ENCODE measurements at places on chromosomes 11 and 22.

DNA sequence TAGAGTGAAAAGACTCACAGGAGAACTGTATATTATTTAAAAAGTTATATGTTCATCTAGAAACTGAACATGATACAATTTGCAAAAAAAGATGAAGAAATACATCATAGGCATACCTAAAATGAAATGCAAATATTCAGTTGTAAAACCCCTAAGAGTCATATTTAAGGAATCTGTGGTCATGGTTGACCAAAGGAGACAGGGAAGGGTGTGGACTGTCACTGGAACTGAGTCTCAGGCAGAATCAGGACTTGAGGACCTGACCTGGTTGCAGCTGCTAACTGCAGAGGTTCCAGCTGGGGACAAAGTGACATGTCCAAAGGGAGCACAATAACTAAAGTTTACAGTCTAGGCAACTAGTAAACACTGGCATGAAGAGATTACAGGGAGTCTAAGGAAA is 211.3 kb upstream of the RAG2 start:
- H3K36me3 ChIP-seq, result no peaks in the 10 kb centered on the region
- DNase-seq, result no peak
- H3K27ac ChIP-seq, result no peak overlapping the region
- no peaks in the 10 kb centered on the region for H3K4me1 ChIP-seq

DNA sequence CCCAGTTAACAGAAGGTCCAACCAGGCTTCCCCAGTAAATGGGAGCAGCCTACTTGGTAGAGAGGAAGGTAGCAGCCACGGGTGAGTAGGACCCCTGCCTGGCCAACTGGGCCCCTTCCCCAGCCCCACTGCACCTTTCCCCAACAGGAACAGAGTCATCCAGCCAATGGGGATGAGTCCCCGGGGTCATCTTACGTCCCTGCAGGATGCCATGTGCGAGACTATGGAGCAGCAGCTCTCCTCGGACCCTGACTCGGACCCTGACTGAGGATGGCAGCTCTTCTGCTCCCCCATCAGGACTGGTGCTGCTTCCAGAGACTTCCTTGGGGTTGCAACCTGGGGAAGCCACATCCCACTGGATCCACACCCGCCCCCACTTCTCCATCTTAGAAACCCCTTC is 6.6 kb downstream of the RIC8A start:
- DNase-seq, result no peak
- no peak overlapping the region for H3K4me3 ChIP-seq
- no peaks in the 10 kb centered on the region for H3K27me3 ChIP-seq
- peaks cover 40% of the 10 kb centered on the region for H3K36me3 ChIP-seq
- H3K27ac ChIP-seq, result no peak overlapping the region
- peaks cover 28% of the 10 kb centered on the region for H3K4me1 ChIP-seq

DNA sequence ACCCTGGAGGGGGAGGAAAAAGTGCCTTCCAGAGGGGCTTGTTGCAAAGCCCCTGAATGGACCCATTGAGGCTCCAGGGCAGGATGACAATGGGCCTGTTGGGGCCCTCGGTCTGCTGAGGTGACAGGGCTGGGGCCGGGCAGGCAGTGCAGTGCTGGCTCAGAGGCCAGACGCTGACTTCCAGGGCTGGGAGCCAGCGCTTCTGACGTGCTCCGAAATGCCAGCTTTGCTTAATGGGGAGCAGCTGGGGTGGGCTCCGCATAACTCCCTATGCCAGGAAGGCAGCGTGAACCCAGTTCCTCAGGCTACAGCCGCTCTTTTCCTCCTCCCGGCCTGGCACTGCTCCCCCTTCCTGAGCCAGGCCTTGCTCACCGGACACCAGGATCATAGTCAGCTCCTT is 17.7 kb downstream of the NAV2 start:
- H3K4me3 ChIP-seq, result no peak overlapping the region
- no peak overlapping the region for H3K27ac ChIP-seq
- no peaks in the 10 kb centered on the region for H3K4me1 ChIP-seq
- H3K36me3 ChIP-seq, result no peaks in the 10 kb centered on the region
- peaks cover 10% of the 10 kb centered on the region for H3K27me3 ChIP-seq
- no peak for DNase-seq

DNA sequence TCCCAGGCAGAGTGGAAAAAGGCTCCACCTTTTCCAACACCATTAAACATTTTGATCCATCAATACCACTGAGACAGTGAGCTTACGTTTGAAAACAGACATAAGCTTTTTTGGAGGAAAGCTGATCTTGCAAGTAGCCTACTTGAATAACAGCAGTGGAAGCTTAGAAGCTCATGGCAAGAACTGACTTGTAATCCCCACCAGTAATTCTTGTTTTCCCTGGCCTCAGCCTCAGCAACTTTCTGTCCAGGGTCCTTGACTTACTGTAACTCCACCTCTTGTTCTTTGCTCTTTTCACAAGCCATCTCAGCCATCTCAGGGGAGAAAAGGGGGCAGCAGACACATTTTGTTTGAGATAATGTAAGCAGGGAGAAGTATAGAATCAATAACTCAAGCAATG is 12.3 kb upstream of the MPZL2 start:
- peaks cover 4% of the 10 kb centered on the region for H3K27me3 ChIP-seq
- no peaks in the 10 kb centered on the region for H3K36me3 ChIP-seq
